ENCODE measurements at places on chromosomes 5 and 9. TPM values are rescaled to one million over a fixed set of nuclear protein-coding genes. Genes with fewer than 3 reads are reported as not detected.

DNA sequence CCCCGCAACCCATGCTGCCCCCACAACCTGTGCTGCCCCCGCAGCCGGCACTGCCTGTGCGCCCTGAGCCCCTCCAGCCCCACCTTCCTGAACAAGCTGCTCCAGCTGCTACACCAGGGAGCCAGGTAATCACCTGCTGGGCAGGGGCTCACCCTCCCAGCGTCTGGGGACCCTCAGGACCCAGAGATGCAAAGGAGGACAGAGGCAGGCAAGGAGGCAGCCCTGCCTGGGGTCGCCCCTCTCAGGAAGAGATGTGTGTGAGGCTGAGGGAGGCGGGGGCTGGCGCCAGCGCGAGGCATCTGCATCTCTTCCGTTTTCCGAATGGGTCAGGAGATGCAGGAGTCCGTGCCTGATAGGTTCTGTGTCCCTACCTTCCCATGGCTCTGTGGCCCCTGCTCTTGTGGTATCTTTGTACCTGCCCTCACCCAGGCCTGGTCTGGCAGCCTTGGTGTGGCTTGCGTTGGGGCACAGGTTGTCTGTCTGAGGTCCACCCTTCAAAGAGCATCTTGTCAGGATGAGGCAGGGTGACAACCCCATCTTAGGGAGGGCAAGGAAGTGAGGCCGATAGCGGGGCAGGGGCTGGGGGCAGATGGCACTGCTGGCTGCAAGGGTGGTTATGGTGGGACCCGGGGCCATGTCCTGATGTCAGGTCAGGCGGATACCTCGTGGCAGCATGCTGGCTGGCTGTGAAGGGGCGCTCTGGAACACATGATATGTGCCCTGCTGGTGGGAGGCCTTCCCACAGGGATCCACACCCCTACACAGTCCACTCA is 75.7 kb downstream of the WNK2 start:
- DNase-seq = no peak

DNA sequence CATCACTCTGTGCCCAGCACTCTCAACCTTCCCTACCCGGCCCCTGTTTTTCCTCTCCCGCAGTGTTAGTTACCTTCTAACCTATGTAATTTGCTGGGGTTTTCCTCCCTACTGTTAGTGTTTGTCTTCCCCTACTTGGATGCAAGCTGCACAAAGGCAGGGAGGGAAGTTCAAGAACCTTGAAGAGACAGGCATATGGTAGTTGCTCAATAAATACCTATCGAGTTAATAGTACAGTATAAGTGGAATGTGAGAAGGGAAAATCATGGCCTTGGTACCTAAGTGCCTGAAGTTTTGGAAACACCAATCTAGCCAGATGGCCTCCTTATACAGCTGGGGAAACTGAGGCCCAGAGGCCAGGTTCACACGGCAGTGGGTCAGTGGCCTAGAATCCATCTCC is 24.2 kb downstream of the PDGFRB start:
- DNase-seq = no peak

- no peak for DNase-seq
Measured at GRCh38 chr9:111148052-111149017, 110.1 kb upstream of the LPAR1 start.

DNA sequence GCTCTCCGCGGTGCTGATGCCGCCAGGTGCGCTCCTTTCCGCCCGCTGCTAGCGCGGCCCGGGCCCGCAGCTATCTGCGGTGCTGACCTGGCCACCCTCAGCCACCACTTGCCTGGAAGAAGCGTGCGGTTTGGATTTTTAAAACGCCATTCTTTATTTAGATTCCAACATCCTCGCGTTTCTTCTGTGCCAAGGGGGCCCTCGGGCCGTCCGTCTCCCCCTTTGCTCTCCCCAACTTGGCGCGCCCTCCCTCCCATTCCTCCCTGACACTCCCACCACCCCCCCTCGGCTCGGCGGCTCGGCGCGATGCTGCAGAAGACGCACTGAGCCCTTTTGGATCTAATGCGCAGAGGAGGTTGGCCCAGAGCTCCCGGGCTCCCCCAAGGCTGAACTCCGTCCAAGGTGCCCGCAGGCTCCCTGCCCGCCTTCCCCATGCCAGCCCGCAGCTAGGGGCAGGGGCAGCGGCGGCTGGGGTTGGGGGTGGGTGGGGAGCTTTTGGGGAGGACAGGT is at the start of gene BARHL1:
TSS of gene BARHL1 (plus strand) at position 331 of the 510 bp plus-strand sequence. CDS start 192 bp downstream, outside the sequence.
- DNase-seq = no peak

GRCh38 chr5:138755084-138755748 is 2.0 kb downstream of the CTNNA1 start:
- no peak for DNase-seq

- DNase-seq = no peak
Measured at GRCh38 chr5:2005101-2006041, 122.6 kb upstream of the IRX4 start.

GRCh38 chr9:81552581-81552991 is 136.8 kb downstream of the TLE1 start:
- DNase-seq = no peak

DNA sequence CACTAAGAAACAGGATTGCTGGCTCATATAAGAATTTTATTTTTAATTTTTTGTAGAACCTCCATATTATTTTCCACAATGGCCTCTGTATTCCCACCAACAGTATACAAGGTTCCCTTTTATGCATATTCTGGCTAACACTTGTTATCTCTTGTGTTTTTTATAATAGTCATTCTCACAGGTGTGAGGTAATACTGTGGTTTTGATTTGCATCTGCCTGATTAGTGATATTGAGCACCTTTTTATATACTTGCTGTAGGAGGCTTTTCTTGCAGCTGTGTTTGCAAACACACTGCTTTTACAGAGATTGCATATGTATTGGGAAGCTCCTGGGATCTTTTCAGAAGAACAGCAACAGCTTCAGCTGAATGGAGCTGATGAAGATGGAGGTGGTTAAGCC is 164.8 kb downstream of the DEPDC1B start:
- no peak for DNase-seq

POLR3G gene
- 0.97 TPM for total RNA-seq

PCDHAC2 gene
- total RNA-seq = 0.51 TPM
